GM04504 (cell line): ENCODE measurements at places on chromosomes 12 and 14.

GRCh38 chr14:56487761-56488160 is 91.8 kb upstream of the TMEM260 start:
- DNase-seq: peak; percentile 5

- DNase-seq: no peak
These were observed 178.3 kb downstream of the PRKD1 start for GRCh38 chr14:29749327-29749726.

DNA sequence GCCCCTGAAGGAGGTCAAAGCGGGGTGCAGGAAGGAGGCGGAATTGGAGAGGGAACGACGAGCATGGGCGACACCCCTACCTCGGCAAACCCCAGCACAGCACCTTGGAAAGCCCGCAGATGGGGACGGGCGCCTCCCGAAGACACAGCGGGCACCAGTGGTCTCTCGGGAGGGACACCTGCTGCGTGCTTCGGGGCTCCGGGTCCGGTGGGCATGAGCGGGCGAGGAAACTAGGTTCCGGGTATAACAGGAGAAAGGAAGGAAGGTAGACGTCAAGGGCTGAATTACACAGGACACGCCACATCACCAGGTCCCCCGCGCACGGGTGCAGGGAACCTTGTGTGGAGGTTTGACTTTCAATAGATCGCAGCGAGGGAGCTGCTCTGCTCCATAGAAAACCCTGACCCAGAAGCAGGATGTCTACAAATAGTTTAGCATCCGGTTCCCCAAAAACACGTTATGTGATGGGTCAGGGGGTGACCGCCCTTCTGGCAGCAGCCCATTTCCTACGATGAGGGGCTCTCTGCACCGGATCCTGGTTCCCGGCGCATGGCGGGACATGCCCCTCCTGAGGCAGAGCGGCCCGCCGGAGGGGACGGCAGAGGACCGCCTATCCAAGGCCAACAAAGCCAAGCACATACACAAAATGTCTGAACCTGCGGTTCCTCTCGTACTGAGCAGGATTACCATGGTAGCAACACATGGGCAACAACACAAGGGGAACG is 196.9 kb downstream of the ALG10 start:
- DNase-seq: no peak

GRCh38 chr12:66960006-66960405 is 281.1 kb upstream of the GRIP1 start:
- no peak for DNase-seq

DNA sequence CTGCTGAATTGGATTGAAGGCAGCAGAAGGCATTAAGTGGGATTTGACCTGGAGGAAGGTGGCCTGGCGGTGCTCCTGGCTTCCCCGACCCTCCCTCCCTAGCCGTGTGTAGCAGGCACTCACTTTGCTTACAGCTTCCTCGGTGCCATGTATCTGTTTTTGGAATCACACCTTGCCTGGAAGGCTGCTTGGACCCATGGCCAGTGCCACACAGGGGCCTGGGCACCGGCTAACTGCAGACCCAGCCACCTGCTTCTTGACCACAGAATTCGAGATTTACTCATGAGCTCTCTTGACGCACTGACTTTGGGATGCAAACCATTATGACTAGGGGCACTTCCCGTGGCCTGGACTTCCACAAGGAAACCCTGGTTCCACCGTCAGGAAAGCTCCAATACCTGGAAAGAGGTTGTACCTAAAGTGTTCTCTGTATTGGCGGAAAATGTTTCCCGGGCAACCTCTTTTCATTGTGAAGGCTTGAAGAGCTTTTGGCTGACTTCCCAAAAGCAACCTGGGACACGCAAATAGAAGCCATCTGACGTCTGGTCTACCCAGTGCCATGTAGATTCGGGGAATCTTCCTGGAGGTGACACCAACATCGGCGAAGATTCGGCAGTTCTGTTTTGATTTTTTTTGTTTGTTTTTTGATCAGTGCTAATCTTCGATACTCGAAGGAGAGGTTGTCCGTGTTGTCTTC is 125.6 kb upstream of the RTL1 start:
- no peak for DNase-seq
